ENCODE measurements at places on chromosomes 7 and 10. TPM values are rescaled to one million over a fixed set of nuclear protein-coding genes. Genes with fewer than 3 reads are reported as not detected.

The KIAA1549 gene
- total RNA-seq = 1.5 TPM

The PON1 gene
- total RNA-seq = not detected

DNA sequence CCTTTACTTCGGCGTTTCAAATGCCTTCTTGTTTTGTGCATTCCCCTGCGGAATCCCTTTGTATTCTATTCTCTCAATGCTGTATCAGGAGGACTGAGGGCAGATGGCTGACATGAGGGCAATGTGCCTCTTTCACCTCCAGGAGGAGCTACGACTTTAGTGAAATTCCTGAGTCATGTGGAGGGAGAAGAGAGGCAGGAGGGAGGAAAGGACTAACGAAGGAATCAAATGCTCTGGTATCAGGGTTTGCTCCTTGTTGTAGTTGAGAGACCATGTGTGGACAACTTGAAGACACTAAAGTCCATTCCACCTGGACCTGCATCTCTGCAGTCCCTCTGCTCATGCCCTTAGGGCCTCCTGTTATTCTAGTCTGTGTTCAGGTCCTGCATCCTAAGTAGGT is 40.2 kb upstream of the PRSS58 start:
- no peak for DNase-seq

GRCh38 chr7:92489634-92490033 is 11.9 kb upstream of the ERVW-1 start:
- DNase-seq = no peak

- DNase-seq = no peak
Measured at GRCh38 chr10:31756729-31757110, 171.9 kb downstream of the ARHGAP12 start.

DNA sequence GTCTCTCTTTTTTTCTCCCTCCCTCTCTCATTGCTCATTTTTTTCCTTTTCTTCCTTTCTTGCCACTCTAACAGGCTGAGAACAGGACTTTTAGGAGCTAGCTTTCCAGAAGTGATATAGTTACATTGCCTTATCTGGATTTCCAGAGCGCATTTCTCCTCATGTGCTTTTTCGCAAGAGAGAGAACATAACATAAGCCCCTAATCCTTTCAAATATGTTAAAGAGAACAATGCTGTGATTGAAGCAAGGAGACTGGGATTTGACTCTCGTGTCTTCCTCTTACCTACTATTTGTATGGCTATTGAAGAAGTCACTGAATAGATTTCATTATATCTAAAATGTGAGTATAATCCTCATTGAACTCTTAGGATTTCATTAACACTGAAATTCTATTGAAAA is 101.2 kb upstream of the PRPS1L1 start:
- DNase-seq = no peak

DNA sequence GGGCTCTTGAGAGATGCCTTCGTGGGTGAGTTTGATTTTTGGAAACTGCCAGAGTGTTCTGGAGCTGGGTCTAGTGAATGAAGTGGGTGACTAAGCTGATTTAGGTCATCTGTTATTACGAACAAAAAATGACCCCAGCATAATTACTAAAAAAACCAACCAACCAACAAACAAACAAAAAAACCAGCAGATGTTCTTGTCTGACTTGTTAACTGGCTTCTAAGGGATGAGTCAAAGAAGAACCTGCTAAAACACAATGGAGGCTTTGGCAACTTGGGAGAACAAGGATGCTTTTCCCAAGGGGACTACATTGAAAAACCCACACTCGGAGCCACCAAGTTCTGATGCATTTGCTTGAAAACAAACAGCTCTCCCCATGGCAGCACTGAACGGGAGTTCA is 11.5 kb downstream of the TACR2 start:
- DNase-seq = no peak

GRCh38 chr10:44937196-44938005 is 22.2 kb upstream of the RASSF4 start:
- no peak for DNase-seq

DNA sequence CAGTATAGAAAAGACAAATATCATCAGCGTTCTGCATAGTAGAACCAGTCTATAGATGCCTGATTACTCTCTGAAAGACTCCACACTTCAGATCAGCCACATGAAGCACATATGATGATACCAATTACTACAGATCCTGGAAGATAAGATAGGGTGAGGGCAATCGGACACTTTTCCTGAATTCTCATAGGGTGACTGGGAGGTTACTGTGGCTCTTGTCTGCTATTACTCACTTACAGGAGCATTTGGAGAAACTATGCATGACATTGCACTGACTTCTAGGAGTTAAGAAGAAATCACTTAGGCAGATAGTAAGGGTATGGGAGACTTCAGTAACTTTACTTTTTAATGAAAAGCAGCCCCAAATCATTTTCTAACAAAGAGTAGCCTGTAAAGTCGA is 1140.9 kb downstream of the XPNPEP1 start:
- DNase-seq = no peak

DNA sequence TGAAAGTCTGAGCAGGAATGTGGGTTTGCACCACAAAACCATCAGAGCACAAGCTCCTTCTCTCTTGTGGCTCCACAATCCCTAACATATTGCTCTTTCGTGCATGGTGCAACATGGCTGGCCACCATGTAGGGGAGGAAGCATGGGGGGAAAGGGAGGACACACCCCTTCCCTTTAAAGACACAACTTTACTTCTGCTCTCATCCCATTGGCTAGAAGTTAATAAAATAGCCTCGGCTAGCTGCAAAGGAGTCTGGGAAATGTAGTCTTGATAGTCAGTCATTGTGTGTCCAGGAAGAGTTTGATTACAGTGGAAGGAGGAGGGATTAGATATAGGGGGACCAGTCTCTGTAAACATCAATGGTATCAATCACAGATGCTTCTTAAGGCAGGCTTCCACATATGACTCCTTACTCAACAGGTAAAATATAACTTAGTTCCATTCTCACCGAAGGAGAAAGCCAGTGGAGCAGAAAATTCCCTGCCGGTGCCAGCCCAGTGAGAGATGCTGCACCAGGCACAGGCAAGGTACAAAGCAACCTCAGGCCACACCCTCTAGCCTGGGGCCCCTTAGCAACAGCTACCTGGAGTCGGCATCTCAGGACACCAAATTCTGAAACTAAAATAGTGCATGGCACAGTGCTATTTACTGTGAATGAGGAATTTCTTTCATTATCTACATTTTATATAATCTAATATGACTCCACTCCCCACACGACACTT is 124.7 kb upstream of the CTBP2 start:
- DNase-seq = no peak

DNA sequence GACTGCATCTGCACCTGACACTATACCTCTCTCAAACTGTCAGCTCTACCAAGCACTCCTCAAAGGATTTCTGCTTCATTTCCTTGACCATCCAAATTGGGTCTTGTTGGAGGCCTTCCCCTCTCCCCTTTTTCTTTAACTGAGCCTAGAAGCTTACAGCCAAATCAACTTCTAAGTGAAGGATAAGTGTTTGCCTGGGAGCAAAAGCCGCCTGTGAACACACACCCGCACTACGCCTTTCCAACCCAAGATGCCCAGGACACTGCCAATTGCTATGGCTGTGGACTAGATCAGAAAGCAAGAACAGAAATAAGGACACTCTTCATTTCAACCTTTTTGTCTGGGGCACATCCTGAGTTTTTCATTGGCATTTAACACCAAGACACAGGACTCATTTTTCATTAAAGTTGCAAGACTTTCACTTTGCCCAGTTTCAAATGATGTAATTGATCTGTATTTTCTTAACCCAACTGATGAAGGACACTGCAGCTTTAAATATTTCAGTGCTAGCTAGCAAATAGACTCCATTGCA is 52.8 kb downstream of the CPEB3 start:
- DNase-seq = no peak

DNA sequence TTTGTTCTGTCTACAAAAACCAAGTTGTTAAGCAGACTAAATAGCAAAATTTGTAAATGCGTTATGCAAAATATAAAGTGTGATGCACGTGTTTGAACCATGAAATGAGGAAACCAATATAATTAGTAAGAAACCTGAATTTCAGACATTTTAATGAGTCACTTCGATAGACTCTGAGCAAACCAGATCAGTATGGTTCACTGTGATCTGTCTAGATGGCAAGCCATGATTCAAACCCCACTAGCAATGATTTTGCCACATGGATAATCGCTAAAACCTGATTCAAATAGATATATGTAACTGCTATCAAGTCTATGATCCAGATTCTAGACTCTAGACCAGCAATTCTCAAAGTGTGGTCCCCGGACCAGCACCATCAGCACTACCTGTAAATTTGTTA is 24.8 kb downstream of the ZC3HAV1 start:
- peak; percentile 2 for DNase-seq

GRCh38 chr7:122887198-122887597 is 938 bp upstream of the CADPS2 start:
- DNase-seq = peak; percentile 5

DNA sequence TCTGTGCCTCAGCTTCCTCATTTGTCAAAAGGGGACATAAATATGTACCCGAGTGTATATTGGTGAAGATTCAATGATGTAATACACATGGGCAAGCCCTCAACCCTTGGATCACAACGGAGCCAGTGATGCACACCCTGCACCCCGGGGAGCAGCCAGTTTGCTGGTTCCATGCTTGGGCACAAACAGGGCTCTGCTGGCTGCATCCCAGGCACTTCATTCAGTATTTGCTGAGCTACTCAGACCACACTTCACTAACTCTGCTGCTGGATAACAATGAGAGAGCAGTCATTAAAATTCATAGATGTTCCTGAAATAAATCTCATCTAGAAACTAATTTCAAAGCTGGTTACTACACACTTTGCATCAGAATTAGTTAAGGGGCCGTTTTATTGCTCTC is 72.0 kb downstream of the SCRN1 start:
- DNase-seq = no peak

DNA sequence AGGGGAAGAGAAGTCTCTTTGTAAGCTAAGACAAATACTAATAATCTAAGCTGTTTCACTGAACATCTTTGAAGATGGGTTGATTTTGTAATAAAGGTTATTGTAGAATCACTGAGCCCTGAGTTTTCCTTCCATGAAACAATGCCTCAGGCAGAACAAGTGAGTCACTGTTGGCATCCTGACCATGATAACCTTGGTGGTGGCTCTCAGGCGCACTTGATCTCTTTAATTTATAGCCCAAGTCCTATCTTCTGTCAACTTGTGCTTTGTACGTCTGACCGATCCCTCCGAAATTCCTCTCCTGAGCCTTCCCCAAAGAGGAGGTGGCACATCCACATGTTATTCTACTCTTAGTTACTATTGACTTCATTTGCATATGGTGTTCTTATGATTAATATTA is 812.9 kb downstream of the REEP3 start:
- DNase-seq = no peak

DNA sequence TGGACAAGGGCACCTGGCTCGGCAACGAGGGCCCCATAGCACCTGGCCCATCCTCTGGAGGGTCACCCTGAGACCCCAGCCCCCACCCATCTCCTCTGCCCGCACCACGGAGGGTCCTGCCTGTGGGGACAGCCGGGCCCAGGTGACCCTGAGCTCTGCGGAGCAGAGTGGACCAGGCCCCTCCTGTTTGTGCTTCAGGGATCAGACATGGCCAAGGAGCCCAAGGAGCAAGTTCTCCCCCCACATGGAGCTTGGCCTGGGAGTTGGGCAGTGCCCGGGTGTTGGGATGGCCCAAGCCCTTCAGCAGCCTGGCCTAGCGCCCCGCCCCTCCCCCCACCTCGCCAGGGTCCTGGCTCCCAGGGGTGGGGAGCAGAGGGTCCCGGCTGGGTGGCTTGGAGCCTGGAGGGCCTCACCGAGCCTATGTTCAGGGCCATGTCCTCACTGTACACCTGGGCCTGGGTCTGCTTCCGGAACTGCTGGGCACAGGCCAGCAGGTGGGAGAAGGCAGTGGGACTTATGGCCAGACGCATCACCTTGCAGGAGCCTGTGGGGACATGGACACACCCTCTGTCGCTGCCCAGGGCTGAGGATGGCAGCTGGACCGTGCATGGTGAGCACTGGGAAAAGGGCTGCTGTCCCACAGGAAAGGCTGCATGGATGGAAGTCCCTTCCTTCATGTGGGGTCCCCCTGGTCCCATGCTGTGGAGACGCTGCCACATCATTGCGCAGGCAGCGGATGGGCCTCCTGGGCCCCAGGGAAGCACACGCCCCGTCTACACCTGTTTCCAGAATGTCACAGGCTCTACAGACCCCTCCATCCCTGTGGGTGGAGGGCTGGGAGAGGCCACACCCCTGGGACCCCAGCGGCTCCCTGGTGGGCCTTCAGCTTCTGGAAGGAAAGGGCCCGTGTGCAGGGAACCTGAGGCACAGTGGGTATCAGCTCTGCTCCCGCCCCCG is 49.2 kb upstream of the NKX6-2 start:
- no peak for DNase-seq

DNA sequence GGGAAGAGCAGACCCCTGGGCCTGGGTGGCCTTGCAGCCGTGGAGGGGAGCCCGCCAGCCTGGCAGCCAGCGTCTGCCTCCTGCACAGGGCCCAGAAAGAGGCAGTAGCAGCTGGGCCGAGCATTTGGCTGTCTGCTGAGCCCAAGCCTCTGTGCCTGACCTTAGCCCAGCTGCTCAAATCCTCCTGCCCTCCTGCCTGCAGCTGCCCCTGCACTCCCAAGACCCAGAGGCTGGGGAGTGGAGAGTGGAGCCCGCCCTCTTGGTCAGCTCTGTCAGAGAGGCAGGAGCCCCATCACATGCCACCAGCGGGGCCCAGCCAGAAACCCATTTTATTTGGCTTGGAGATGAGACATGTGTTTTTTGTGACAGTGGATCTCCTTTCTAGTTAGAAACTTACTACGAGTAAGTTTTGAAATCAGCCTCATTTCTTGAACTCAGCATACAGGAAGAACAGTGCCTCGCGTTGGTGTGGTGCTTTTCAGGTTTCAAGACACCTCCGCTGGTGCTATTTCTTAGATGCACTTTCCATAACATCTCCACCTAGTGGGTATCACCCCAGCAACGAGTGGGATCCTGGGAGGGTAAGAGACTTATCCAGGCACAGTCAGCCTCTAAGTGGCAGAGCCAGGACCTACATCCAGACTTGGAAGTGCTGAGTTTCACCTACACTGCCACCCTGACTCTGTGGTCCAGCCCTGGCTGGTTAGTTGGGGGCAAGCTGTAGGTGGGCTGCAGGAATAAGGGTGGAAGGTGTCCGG is 477.1 kb downstream of the RPS24 start:
- no peak for DNase-seq

Measured in activated CD8-positive, alpha-beta T cell treated with anti-CD3 and anti-CD28 coated beads for 36 hours (primary cell).